ENCODE measurements at places on chromosomes 5 and 9. TPM values are rescaled to one million over a fixed set of nuclear protein-coding genes. Genes with fewer than 3 reads are reported as not detected.

Gene HMCN2
- not detected for total RNA-seq

Gene IDNK
- total RNA-seq, result 5.5 TPM

Gene PCDHA2
- total RNA-seq, result not detected

Gene SEPTIN8
- total RNA-seq, result 21.2 TPM

Gene COL15A1
- total RNA-seq, result not detected

Gene OTULINL
- total RNA-seq, result 27.3 TPM

Gene TCF7
- total RNA-seq, result 68.7 TPM

Gene DMRTA1
- not detected for total RNA-seq

Gene EFNA5
- total RNA-seq, result not detected

Gene SCGB3A2
- not detected for total RNA-seq

Gene SLC6A19
- not detected for total RNA-seq

Gene ENHO
- total RNA-seq, result 0.27 TPM

Gene USP20
- total RNA-seq, result 51.1 TPM

Gene IL3
- total RNA-seq, result 0.49 TPM

Data from activated naive CD8-positive, alpha-beta T cell treated with anti-CD3 and anti-CD28 coated beads for 36 hours (primary cell).